ENCODE measurements at places on chromosomes 5 and 9. TPM values are rescaled to one million over a fixed set of nuclear protein-coding genes. Genes with fewer than 3 reads are reported as not detected.

DNA sequence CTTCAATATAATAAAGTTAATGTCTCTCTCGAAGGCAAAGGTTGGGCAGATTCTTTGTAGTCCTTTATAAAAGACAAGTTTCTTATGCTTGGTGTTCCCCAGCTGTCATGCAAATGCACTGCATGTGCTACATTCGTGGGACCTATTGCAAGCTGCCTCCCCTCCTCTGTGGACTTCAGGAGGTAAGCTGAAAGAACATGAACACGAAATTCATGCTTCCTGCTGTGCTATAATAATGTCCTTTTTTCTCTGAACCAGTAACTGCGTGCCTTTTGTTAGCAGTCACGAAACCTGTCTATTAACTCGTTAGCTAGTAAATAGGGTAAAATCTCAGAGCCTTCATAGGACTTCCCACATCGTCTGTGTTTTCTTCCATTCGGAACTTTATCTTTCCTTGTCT, 363.5 kb downstream of the CDH9 start:
- no peak for ATAC-seq

GRCh38 chr5:127228540-127229184, 61.9 kb upstream of the MEGF10 start:
- peak; percentile 52 for ATAC-seq

DNA sequence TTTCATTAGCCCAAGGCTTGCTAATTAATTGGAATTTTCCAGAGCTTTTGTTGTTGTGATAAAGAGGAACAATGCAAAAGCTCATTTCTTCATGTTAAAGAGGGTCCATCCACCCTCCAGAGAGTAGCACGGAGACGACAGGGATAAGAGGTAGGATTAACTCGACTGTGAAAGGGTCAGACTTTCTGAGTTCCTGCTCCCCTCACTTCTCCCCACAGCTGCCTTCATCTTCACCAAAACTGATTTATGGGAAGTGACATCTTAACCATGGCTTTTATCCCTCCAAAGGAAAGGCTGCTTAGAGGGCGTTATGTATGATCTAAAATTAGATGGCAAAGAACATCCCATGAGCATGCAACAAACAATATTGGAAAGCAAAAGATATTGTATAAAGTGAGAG, 135.5 kb downstream of the GLIS3 start:
- no peak for ATAC-seq

- ATAC-seq = peak; percentile 85
Observed at GRCh38 chr9:69122549-69123141, 51.4 kb upstream of the TJP2 start.

Gene BTF3
- total RNA-seq = 764 TPM

- no peak for ATAC-seq
Observed at GRCh38 chr5:77318060-77318459, 107.6 kb downstream of the PDE8B start.

Gene PDCD1LG2
- 0.32 TPM for total RNA-seq

Gene KCNN2
- total RNA-seq = 0.36 TPM

GRCh38 chr9:137297966-137298365, 4.1 kb downstream of the NRARP start:
- no peak for ATAC-seq

- ATAC-seq = no peak
Observed at GRCh38 chr5:41735213-41735612, 135.0 kb downstream of the OXCT1 start.

DNA sequence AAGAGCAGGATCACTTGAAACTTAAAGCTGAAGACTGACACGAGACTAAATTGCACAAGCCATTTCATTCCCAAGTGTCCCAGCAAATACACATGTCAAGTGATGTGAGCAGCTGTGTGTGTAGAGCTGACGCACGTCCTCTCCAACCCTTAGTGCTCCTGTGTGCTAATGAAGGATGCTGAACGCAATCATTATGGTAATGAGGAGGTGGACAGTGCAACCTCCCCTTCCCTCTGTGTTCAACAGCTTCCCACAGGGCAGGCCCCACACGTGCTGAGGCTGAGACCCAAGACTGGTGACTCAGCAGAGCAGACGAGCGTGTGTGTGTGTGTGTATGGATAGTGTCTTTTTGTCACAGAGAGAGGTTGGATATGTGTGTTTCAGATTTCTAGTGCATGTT, 702.1 kb downstream of the SEMA5A start:
- peak; percentile 43 for ATAC-seq

Gene ZNF782
- 1.5 TPM for total RNA-seq

Gene TSC1
- total RNA-seq = 22.6 TPM

Gene OR2Y1
- not detected for total RNA-seq

DNA sequence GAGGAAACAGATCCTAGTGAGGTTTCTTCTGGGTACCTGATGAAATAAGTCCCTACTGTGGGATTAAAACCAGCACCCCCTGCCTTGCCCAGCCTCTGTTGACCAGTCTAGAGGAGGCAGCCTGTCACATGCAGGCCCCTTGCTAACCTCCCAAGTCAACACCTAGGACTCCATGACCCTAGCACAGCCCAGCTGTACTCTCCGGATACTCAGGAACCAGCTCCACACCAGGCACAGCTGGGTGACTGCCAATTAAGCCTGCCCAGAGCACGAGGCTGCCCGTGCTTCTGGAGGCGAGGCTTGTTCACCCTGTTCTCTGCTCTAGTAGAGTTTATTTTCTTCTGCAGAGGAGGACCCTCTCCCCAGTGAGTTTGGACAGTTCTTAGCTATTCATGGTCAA, 92.5 kb downstream of the SNX24 start:
- peak; percentile 62 for ATAC-seq

Gene RASEF
- 8.1 TPM for total RNA-seq

Gene PKD2L2
- not detected for total RNA-seq
